ENCODE measurements at places on chromosomes 2 and 18.

DNA sequence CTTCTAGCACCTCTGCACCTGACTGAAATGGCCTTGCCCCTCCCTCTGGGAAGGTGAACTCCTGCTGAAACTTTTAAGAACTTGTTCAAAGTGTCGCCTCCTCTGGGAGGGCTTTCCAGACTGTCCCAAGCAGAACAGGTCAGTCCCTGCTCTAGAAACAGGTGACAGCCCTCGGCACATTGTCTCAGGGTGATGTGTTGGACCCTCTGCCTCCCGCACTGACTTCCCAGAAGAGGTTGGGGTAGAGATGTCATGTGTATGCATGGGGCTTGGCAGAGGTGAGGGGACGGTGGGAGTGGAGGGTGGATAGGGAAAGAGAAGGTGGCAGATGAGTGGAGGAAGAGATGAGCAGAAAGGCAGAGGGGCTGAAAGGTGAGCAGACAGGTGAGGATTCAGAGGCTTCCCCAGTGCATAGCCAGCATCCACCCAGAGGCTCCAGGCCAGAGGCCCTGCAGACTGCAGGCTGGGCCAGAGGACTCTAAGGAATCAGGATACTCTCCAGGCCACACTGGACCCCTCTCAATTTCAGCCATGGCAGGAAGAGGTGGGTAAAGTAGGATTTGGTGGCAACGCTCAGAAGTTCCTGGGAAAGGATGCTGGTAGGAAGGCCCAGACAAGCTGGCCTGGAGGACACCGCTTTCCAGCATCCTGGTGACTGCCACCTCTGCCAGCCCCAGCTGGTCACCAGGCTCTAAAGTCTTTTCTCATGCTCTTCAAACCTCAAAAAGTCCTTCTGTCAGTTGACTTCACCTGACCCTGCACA is 24.8 kb upstream of the TNS1 start:
- peak; percentile 53 for DNase-seq

DNA sequence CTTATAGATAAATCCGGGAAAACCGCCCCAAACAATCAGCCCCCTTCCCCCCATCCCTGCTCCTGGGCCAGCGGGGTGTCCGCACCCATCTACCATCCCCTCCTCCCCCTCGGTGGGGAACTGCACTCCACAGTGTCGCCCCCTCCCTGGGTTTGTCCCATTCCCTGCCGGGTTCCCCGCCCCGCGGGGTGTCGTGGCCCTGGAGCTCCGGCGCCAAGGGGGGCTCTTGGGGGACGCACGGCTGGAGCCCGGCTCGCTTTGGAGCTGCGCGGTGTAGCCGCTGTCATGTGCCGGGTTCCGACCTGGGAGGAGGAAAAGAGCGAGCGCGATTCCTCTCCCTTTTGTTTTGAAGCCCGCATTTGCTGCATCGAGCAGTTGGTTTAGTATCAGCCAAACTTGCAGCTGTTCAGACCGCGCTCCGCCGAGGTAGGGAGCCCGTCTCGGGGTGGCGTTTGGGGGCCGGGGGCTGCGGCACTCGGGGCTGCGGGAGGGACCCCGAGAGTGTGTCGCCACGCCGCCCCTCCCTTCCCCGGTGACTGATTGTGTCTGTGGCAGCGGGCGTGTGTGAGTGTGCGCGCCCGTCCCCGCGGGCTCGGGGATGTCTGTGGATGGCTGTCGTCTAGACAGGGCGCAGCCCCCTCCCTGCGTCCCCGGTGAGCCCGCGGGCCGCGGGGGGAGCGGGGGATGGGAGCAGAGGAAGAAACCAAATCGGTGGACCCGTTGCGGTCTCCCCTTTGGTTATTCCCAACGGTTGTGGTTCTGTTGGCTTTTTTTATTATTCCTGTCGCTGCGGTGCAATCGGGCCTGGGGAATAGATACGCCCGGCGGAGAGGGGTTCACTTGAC is 797 bp downstream of the CTIF start:
- DNase-seq, result peak; percentile 73

- no peak for DNase-seq
Observed at GRCh38 chr2:189018631-189019030, 44.5 kb downstream of the COL3A1 start.

- DNase-seq, result no peak
Observed at GRCh38 chr2:181411105-181411849, 45.9 kb upstream of the ITGA4 start.

DNA sequence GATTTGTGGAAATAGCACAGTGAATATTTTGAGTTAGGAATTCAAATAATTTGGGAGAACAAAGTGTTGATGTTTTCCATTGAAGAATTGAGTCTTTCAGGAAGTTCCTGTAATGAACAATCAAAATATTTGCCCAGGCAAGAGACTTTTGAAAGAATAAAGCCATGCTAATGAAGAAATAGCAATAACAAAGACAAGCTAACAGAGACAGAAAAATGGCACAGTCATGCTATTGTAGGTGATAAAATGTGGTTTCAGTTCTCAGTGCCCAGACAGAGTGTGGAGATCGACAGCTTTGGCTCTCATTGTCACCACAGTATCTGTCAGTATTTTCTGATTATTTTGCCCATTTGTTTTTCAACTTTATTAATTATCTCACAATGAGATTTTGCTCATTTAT is 490.8 kb upstream of the PIK3C3 start:
- no peak for DNase-seq

GRCh38 chr2:196479350-196479749 is 160.2 kb upstream of the CCDC150 start:
- DNase-seq, result no peak

DNA sequence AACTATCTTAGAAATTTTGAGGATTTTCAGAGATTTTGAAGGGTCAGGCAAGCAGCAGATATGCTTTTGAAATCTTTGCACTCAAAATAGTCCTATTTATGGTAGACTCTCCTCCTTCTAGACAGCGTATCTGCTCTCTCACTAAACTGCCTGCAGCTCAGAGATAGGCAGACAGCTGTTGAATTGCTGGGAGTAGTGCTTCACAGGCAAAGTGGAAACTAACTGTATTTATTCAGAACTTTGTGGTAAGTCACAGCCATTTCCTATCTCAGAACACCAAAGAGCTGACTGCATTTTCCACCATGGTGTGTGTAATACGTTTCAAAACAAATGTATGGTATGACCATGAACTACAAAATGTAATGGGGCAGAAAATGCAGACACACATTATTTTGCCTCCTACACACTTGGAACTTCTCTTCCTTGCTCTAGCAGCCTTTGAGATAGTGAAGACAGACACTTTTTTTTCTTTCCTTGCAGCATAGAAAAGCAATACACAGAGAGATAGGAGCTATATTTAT is 352.4 kb downstream of the LRP1B start:
- no peak for DNase-seq

DNA sequence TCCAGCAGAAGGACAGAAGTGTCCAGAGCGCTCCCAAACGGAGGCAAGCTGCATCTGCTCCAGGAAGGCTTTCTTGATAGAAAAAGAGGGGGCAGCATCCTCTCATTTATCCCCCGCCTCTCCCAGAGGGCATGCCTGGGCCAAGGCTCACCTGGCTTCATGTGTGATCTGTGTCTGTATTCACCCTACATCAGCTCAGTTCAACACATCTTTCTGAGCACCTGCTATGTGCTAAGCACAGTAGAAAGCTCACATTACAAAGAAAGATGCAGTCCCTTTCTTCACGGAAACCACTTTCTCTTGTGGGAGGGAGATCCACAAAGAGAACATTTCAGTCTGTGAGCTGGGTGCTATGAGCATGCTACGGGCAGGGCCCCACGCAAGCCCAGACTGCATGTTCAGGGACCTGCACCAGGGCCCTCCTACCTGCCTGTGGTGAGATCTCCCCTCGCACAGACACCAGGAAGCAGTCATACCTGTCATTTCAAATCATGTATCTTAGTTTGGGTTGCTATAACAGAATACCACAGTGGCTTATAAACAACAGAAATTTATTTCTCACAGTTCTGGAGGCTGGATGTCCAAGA is 90.7 kb downstream of the PDCL3 start:
- DNase-seq, result peak; percentile 58

DNA sequence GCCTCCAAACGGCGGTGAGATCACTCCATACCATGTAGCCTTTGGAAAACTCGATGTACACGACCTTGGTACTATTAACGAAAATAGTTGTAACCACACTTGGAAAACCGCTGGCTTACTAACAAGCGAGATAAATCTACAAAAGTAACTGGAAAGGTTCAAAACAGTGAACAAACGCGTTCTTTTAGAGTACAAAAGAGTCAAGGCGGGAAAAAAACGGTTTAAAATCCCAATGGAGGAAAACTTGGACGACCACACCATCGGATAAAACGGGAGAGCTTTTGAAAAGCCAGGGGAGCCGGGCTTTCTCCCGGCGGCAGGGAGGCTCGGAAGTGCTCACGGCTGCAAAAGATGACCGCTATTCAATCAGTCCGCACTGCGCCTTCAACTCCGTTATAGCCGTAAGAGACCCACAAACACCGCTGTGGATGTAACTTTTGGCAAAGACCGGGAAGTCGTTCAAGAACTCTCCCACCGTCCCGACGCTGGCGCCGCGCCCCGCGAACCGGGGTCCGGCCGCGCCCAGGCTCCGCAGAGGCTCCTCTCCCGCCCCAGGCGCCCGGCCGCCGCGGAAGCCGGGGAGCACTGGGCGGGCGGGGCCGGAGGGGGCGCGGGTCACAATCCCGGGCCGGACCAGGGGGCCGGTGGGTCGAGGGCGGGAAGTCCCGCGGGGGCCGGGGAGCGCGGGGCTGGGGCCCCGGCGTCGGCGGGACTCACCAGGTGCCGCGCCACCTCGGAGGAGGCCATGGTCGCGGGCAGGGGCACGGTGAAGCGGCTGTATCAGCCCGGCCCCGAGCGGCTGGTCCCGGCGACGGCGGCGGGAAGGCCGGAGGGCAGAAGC is 465 bp downstream of the SEPTIN10 start:
- no peak for DNase-seq
